Activated naive CD4-positive, alpha-beta T cell treated with anti-CD3 and anti-CD28 coated beads for 36 hours (primary cell): ENCODE measurements at places on chromosomes 13 and 19.

DNA sequence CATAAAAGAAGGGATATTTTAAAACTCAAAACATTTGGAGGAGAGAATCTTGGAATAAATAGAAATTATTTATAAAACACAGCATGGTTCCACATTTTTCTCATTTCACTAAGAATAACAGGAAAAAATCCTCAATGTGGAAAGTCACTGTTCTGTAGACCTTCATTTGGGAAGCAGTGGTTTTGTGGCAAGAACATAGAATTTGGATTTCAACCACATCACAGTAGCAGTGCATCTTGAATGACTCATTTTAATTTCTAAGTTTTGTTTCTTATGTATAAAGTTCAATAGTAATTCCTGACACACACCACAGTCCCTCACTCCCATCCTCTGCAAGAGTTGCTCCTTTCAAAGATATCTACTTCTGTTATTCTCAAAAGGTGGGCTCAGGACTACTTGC is 264.0 kb downstream of the ENOX1 start:
- no peak for DNase-seq

GRCh38 chr13:49587311-49587847 is 2.0 kb upstream of the RCBTB1 start:
- DNase-seq = no peak

- no peak for DNase-seq
Observed at GRCh38 chr19:16824658-16825311, 4.4 kb upstream of the SIN3B start.

DNA sequence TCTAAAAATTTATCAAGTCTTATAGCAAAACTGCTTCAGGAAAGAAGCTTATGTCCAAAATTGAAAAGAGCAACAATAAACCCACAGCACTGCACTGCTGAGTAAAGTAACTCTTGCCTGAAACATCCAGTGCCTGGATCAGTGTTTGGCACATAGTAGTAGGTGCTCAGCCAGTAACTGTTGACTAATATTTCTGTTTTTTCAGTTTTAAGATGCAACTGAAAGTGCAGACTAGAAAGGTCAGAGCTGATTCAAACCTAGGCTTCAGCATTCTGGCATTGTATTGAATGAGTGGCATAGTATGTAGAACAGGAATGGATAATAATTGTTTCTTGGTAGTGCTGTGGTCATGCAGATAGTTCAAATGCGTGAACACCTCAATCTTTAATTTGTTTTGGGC is 67.6 kb downstream of the UBL3 start:
- DNase-seq = peak; percentile 39

GRCh38 chr13:60414177-60414576 is 17.2 kb downstream of the TDRD3 start:
- no peak for DNase-seq

- DNase-seq = no peak
Observed at GRCh38 chr13:29513002-29513980, 82.2 kb downstream of the SLC7A1 start.
